Activated CD8-positive, alpha-beta memory T cell treated with anti-CD3 and anti-CD28 coated beads for 1 hour (primary cell): ENCODE measurements at places on chromosomes 3 and 15.

- no peak for DNase-seq
Measured at GRCh38 chr3:169044331-169045113, 619.0 kb downstream of the MECOM start.

- no peak for DNase-seq
Measured at GRCh38 chr3:139342054-139342453, 1.8 kb upstream of the MRPS22 start.

GRCh38 chr3:20240154-20240883, 54.3 kb upstream of the SGO1 start:
- no peak for DNase-seq

GRCh38 chr3:5292512-5292911, 105.0 kb downstream of the EDEM1 start:
- DNase-seq: no peak

GRCh38 chr3:115689928-115690327, 66.6 kb downstream of the GAP43 start:
- no peak for DNase-seq

DNA sequence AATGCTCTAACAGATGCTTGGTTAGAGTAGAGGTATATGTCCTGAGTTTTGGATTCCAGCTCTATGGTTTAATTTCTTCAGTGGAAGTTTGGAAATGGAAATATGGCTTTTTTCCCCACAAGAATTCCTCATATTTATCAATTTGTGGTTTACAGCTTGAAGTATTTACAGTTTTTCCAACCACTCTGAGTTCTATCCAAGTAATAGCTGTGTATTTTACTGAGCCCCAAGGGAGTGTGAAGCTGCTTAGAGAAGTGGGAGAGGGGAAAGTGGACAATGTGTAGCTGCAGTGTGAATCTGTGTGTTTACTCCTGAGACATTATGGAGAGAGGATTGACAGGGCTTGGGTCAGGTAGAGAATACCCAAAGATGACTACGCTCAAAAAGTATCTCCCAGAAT, 54.5 kb downstream of the NEK11 start:
- DNase-seq: no peak

- DNase-seq: no peak
Measured at GRCh38 chr3:46242120-46242519, at the start of gene CCR3. CCR3 (plus strand) TSS chr3:46242460; CDS start chr3:46265159, 22,699 bp downstream.

DNA sequence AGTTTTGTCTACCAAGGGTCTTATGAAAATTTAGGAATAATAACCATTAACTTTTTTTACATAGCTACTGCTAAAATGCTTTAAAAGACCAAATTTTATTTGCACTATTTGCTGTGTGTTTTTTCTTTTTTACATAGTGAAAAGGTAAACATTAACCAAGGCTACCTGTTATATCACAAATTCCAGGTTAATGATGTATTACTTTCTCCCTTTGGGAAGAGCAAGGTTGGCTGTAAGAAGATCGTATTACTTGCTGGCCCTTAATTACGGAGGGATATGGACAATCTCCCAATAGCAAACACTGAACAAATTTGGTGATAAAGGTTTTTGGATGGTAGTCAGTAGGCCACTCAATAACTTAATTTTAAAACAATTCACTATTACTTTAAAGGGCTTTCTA, 22.4 kb downstream of the LRRC58 start:
- no peak for DNase-seq

DNA sequence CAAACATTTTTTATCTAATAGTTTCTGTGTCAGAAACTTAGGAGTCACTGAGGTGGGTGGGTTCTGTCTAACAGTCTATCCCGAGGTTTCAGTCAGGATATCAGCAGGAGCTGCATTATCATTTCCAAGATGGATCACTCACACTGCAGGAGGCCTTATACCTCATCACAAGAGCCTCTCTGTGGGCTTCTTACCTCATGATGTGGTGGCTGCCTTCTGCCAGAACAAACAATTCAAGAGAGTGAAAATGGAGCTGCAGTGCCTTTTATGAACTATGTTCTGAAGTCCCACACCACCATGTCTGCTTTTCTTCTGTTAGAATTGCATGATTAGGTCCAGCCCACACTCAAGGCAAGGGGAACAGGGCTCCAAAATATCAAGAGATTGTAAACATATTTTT, 27.9 kb downstream of the RFX7 start:
- DNase-seq: no peak

GRCh38 chr3:25592510-25592968, 72.2 kb downstream of the TOP2B start:
- DNase-seq: no peak

DNA sequence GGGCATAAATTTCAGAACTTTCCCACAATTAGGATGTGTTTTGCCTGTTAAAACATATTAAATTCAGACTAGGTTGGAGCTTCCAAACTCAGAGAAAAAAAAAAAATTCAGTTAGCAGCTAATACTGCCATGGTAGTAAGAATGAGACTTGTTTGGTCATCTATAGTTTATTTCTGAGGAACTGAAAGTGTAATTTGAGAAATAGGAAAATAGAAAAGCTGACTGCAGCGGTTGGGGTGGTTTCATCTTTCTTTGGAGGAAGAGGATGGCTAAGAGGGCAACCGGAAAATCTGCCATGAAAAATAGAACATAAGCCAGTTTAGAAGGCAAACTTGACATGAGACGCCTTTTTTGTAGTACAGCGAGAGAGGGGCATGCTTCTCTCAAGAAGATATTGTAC, 371.2 kb upstream of the ROBO2 start:
- DNase-seq: no peak

DNA sequence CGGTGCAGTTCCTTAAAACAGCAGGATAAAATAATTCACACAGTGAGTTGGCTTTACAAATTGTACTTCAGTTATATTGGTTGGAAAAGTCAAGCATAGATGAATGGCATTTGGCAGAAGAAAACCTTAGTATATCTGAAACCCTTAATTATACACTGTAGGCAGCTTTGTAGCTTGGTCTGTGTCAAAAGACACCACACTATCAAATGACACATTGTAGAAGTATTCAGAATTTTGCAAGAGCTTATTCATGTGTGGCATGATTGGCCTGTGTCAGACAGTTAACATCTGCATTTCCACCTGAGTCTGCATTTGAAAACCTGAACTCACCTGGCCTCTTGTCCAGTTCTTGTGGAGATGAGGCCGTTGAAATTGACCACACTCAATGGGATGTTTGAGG, 13.8 kb downstream of the TMEM266 start:
- DNase-seq: no peak

DNA sequence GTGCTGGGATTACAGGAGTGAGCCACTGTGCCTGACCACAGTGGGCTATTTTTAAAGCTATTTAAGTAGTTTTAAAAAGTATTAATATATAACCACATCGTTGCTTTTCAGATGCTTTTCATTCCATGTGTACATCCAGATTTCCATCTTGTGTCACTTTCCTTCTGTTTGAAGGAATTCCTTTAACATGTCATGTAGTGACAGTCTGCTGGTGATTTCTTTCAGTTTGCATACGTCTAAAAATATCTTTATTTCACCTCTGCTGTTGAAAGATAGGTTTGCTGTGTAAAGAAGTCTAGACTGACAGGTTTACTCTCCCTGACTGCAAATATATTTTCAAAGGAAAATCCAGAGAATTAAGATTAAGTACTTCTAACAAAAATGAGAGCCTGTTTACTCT, 12.2 kb downstream of the FAM240A start:
- DNase-seq: no peak

- DNase-seq: no peak
Measured at GRCh38 chr15:87874896-87875711, 381.4 kb downstream of the NTRK3 start.

GRCh38 chr3:161253711-161254110, 32.6 kb downstream of the NMD3 start:
- DNase-seq: no peak

DNA sequence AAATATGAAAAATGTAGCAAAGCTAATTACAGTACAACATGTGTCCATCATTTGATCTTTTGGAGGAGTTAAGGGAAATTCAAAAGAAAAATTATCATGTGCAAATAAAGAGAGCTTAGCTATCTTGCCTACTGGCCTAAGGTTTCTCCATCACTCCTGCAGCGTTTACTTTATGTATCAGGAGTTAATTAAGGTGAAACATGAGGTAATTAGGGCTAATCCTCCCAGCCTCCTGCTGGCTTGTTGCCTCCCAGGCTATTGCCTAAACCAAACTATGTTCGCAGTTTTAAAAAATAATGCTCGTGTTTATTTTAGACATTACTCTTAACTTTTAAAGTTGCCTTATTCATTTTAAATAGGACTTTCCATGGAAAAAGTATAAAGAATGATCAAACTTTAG, 367.5 kb downstream of the ROBO2 start:
- no peak for DNase-seq

DNA sequence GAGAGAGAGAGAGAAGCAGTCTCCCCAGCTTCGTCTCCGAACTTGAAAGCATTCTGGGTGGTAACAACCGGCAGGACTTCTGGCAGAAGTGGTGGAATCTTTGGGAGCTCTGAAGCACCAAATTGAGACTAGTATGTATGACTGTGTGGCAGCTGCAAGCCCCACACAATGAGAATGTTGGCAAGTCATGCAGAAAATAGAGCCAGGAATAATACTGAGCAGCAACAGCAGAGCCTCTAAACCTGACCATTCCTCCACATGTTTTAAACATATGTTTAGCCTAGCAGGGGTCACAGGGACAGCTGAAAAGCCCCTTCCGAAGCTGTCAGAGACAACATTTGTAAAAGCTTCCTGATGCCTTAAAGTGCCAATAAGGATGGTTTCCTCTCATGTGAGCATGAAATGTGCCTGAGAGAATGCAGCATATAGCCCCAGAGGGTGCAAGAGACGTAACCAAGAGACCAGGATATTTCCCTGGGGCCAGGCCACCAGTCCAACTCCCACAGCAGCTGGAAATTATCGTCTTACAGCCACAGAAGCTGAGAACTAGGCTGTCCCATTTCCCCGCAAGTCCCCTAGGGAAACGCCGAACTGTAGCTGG, 178.6 kb upstream of the CCDC54 start:
- DNase-seq: no peak

GRCh38 chr3:177714945-177715344, 517.7 kb upstream of the TBL1XR1 start:
- DNase-seq: no peak

GRCh38 chr15:67701669-67702068, 123.6 kb upstream of the SKOR1 start:
- no peak for DNase-seq

- DNase-seq: no peak
Measured at GRCh38 chr15:80596521-80596976, 98.6 kb upstream of the ABHD17C start.
